ENCODE measurements at places on chromosomes 12 and 14.

- DNase-seq: no peak
Measured at GRCh38 chr14:39372656-39373055, 59.6 kb downstream of the FBXO33 start.

DNA sequence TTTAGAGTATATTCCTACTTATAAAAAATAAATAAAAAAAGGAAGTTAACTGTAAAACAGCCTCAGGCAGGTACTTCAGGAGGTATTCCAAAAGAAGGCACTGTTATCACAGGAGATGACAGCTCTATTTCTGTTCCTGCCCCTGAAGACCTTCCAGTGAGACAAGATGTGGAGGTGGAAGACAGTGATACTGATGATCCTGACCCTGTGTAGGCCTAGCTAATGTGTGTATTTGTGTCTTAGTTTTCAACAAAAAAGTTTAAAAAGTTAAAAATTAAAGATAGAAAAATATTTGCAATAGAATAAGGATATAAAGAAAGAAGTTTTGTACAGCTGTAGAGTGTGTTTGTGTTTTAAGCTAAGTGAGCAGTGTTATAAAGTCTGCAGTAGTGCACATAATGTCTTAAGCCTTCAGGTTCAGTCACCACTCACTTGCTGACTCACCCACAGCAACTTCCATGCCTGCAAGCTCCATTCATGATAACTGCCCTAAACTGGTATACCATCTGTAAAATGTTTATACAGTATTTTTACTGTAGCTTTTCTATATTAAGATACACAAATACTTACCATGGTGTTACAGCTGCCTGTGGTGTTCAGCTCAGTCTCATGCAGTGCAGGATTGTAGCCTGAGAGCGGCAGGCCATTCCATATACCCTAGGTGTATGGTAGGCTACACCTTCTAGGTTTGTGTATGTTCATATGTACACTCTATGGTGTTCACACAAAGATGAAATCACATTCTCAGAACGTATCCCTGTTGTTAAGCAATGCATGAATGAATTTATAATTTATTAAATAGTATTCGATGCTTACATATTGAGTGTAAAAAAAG is 121.1 kb downstream of the ANO6 start:
- no peak for DNase-seq

- no peak for DNase-seq
Measured at GRCh38 chr14:91875525-91876286, 8.4 kb upstream of the TC2N start.

DNA sequence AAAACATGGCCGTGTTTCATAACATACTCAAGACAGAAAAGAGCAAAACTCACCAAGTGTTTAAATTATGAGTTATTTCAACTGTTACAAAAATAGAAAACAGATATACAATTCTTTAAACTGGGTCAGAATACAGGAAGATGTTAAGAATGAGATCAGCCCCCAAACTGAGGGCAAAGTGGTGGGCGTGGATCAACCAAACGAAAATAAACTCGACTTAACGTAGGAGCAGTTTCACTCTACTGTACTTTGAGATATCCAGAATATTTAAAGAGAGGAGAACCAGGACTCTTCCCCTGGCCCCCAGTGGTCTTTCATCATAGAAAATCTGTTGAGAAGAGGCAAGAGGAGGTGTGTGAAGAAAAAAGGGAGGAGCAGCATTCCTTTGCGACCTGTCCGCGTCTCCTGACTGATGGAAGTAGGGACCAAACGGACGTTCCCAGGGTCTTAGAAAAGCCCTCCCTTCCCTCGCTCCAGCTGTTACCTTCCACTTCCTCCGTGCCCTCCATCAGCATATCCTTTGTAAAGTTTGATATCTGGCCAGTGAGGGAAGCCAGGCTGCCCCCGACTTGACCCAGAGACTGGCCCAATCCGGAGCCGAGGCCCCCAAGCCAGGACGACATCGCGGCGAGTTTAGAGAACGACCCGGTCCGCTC is 668 bp downstream of the TRIP11 start:
- DNase-seq: peak; percentile 24

GRCh38 chr14:64507376-64508156 is 3.0 kb downstream of the ZBTB1 start:
- DNase-seq: no peak

- DNase-seq: peak; percentile 43
Measured at GRCh38 chr12:106956048-106956578, 406 bp downstream of the TMEM263 start.

DNA sequence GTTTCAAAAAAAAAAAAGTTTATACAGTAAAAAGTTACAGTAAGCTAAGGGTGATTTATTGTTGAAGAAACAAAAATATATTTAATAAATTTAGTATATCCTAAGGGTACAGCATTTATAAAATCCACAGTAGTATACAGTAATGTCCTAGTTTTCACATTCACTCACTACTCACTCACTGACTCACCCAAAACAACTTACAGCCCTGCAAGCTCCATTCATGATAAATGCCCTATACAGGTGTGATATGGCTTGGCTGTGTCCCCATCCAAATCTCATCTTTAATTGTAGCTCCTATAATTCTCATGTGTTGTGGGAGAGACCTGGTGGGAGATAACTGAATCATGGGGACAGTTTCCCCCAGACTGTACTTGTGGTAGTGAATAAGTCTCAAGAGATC is 61.7 kb downstream of the TC2N start:
- DNase-seq: no peak

DNA sequence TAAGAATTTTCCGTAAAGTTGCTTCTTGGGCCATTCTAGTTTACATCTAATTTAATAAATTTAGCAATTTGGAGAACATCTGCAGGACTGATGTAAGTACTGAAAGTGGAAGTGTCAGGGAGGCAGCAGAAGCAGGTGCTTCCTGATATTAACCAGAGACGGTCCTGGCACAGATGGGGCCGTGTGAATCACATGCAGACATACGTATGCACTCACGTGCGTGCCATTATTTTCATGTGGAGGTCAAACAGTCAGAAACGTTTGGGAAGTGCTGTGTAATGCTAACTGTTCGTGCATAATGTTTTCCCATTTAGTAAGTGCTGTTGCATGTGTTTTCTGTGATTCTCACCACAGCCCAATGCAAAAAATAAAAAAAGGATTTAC is 87.8 kb upstream of the DYNC1H1 start:
- DNase-seq: no peak

GRCh38 chr12:53743266-53744129 is 8.3 kb downstream of the CISTR start:
- no peak for DNase-seq

DNA sequence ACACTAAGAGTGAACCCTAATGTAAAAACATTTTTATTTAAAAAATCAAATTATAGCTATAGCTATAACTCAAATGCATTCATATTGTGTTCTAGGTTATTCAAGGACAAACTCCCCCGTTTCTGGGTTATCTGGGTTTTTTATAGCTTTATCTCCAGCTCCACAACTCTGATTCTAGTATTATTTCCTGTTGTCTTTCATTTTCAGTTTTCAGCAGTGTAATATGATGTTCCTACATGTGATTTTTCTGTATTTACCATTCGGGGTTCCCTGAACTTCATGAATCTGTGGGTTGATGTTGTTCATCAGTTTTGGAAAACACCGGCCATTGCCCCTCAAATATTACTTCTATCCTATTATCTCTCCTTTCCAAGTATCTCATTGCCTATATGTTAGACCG is 221.9 kb upstream of the FOXN3 start:
- DNase-seq: no peak

DNA sequence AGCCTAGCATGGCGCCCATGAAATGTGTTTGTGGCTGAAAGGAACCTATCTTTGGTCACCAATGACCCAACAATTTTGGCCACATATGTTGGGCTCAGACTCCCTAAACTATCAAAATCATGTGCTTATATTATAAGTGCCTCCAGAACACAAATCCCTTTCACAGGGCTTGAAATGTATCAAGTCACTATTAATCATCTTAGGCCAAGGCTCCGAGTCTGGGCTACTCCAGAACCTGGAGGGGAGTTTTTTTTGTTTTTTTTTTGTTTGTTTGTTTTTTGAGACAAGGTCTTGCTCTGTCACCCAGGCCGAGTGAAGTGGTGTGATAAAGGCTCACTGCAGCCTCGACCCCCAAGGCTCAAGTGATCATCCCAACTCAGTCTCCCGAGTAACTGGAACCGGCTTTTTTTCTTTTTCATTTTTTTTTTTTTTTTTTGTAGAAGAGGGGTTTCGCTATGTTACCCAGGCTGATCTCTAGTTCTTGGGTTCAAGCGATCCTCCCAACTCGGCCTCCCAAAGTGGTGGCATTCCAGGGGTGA is 989 bp upstream of the DRAM1 start:
- no peak for DNase-seq

- no peak for DNase-seq
Measured at GRCh38 chr14:77319422-77319821, 1.3 kb downstream of the POMT2 start.

DNA sequence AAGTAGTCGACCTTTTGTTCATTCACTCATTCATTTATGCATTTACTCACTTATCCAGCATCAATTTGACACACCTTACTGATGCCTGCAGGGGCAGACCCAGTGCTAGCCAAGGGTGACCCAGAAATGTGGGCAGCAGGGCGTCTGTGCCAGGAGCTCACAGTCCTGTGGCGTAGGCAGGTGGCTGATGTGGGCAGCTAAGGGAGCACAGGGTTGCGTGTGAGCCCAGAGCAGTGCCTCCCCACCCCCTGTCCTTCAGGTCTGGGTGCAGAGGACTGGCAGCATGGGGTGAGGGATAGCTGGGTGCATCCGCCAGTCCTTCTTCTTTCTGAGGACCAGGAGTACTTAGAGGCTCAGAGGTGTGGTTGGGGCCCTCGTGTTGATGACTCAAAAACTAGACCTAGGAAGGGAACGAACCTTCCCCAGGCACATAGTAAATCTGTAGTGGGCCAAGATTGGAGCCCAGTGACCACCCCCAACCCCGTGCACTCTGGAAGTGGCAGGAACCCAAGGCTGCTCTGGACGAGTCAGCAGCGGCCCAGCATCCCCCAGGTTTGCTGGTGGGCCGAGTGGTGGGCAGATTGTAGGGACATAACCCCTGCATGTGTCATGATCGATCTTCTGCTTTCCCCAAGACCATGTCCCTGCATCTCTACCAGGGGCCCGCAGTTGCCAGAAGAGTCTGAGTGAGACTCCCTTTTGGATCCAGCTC is 63.9 kb downstream of the BEGAIN start:
- DNase-seq: no peak

DNA sequence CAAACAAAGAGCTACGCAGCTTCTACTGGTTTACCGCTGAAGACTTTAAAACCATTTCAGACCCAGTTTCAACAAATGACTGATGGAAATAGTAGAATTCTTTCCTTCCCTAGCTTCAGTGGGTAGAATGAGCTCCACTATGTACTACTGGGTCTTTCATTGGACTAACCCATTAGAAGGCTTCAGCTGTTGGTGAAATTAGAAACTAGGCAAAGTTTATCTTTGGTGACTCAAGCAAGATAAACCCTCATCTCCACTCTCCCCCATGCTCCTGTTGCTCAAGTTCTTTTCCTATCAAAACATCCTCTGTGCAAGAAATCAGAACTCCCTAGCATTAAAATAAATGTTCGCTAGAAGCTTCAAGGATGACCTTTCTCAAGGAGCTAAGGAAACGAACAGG is 159.2 kb downstream of the PAWR start:
- DNase-seq: no peak

- DNase-seq: peak; percentile 44
Measured at GRCh38 chr12:109147954-109148353, 31.6 kb downstream of the ACACB start.

All from putamen (tissue), 1 donor.